IPS-NIHi11 (cell line): ENCODE measurements at places on chromosomes 1 and 21.

- no peak for DNase-seq
These were observed 176.6 kb downstream of the GRIK3 start for GRCh38 chr1:36857754-36858153.

DNA sequence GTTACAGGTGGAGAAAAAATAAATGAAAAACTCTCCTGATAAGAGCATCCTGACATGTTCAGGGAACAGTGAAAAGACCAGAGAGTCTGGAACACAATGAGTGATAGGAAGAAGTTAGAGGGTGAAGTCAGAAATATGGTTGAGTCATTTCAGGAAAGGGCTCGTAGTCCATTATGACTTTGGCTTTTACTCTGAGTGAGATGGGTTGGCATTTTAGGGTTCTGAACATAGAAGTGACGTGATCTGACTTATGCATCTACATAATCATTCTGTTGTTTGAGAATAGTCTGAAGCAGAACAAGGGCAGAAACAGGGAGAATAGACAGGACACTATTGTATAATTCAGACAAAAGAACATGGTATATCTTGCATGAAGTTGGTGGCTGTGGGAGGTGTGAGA lies 5.8 kb downstream of the HMCN1 start:
- no peak for DNase-seq

DNA sequence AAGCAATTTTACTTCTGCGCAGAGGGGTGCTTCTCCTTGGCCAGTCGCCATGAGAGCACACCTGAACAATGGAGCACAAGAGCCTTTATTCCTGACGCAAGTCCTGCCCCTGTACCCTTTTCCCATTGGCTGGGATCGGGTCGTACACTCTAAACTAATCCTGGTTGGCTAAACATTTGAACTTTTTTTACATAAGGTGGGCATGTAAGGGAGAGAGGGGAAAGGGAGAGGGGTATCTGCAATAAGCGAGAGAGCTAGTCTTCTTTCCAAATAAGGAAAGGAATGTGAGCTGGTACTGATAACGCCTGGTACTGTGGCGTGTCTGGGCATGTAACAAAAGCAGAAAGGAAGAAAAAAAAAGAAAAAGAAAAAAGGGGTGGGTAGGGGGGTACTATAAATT lies 21.8 kb downstream of the MFSD2A start:
- DNase-seq: no peak

- no peak for DNase-seq
These were observed 90.7 kb downstream of the MRPL37 start for GRCh38 chr1:54290506-54291184.

- DNase-seq: no peak
These were observed 14.3 kb downstream of the ECHDC2 start for GRCh38 chr1:52907068-52907811.

DNA sequence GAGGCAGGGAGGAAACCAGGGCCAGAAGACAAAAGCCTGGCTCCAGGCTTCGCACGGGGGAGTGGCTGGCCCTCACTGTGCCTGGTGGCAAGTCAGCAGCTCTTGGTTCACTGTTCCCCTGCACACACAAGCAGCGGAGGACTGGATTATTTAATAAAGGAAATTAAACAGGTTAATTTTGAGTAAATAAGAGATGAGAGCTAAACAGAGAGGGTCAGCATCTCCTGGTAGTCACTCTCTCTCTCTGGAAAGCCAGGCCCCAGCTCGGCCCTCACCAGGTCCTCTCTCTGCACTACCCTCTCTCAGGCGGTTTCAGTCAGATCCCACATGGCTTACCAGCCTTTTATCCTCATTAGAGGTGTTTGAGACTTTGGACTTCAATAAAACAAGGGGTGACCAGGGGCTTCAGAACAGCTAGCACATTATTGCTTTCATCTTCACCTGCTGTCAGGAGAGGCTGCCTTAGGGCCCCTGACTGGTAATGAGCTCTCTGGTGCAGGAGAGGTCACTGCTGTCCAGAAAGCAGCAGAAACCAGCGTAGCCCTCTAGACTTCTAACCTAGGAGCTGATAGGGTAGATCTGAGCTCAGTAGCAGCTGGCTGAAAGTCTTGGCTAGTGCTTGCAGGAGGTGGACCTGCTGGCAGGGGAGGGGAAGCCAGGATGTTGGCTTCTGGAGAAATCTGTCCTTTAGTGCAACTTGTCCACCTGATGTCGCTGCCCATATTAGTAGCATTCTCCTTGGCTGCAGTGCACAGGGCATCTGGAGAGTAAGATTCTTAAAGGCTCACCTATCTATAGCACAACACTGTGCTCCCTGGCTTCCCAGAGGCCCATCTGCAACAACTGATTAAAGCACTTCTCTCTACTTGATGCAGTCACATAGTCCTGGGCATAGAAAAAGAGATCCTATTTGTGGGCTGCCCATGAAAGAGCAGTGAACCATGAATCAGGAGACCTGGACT lies 45.9 kb downstream of the SYT6 start:
- DNase-seq: no peak

- DNase-seq: no peak
These were observed 260.9 kb downstream of the SRGAP2C start for GRCh38 chr1:121445679-121446078.

DNA sequence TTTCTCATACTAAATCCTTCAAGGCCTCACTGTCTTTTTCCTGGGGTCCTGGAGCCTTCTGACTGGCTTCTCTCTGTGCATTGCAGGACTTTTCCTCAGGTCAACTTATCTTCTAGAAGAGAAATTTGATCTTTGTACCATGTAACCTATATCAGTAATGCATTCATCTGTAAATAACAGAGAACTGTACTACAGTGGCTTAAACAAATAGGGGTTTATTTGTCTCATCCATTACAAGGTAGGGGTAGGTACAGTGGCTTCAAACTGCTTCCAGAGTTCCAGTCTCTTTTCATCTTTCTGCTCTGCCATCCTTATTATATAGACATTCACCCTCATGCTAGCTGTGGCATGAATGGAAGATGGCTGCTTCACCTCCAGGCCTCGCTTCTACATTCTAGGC lies 29.5 kb upstream of the GTF2B start:
- no peak for DNase-seq

DNA sequence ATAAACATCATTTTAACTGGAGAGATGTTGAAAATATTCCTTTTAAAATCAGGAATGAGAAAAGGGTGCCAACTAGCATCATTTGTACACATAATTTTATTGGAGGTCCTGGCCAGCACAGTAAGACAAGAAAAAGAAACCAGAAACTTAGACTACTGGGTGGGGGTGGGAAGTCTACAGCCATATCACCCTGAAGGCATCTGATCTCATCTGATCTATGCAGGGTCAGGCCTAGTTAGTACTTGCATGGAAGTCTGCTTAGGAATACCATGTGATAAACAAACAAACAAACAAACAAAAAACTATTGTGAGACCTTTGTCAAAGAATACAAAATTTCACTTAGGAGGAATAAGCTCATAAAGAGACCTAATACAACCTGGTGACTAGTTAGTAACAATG lies 54.2 kb downstream of the EIF2B3 start:
- no peak for DNase-seq

- no peak for DNase-seq
These were observed 93.1 kb downstream of the MIS18A start for GRCh38 chr21:32185726-32186125.
